T-cell (primary cell): ENCODE measurements at places on chromosomes 6 and 20.

GRCh38 chr20:646868-647233 lies 6.1 kb downstream of the SRXN1 start:
- no peak for DNase-seq

DNA sequence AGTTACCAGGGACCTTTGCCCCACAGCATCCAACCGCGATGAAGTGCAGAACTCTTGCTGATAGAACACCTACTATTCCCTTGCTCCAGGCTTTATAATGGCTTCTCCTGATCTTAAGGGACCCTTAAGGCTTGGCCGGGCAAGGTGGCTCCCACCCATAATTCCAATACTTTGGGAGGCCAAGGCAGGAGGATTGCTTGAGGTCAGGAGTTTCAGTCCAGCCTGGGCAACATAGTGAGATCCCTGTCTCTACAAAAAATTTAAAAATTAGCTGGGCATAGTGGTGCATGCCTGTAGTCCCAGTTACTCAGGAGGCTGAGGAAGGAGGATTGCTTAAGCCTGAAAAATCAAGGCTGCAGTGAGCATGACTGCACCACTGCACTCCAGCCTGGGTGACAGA lies 68.8 kb downstream of the GCNT2 start:
- no peak for DNase-seq

DNA sequence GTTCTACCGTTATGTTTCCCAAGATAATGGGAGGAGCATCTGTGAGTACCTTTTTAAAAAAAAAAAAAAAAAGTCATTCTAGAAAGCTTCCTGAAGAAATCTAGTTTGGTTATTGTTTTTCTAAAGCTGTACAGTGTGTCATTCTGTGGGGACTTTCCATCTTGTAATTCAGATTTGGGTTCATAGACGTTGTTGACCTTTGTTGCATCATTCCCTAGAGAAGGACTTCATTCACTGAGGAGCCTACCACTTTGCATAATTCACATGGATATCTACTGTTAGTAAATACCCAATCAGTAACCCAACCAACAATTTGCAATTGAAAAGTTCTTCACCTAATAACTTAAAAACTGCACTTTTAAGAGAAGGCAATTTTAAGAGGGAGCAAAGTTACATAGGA lies 60.1 kb downstream of the RPP40 start:
- no peak for DNase-seq

DNA sequence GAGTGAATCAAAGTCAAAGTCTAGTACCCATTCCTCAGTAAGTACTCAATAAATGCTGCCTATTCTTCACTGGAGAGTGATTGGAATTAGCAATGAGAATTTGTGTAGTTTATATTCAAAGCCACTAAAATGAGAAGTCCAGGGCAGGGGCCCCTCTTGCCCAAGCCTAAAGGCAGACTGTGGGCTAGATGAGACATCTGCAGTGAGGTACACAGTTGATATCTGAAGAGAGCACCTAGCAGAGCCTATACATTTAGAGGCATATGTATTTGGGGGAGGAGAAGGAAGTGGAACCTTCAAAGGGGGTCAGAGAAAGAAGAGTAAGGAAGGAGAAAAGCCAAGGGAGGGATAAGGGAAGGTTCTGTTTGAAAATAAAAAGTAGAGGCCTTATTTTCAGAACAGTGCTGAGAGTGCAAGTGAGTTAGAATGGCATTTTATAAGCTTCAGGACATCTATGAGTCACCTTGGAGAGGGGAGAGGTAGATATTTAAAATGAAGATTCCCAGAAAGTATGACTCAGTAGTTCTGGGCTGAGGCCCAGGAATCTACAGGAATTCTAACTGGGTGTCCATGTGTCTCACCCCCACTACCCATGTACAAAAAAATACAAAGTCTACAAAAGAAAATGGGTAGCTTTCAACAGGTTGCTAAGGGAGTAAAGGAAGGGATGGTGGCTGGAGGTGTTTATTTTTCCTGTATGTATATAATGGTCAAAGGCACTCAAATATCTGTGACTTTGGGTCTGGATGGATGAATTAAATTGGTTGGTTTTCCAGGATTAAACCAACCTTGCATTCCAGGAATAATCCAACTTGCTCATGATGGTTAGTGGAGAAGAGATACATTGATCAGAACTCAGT lies 135.1 kb downstream of the ZFP64 start:
- no peak for DNase-seq

DNA sequence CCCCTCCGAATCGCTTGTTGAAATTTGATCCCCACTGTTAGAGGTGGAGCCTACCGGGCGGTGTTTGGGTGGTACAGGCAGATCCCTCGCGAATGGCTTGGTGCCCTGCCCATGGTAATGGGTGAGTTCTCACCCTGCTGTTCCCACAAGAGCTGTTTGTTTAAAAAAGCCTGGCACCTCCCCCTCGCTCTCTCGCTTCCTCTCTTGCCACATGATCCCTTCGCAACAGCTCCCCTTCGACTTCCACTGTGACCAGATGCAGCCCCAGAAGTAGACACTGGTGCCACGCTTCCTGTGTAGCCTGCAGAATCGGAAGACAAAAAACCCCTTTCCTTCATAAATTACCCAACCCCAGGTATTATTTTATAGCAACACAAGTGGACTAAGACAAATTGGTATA lies 292.2 kb upstream of the QKI start:
- no peak for DNase-seq
